ENCODE measurements at places on chromosomes 4 and X.

DNA sequence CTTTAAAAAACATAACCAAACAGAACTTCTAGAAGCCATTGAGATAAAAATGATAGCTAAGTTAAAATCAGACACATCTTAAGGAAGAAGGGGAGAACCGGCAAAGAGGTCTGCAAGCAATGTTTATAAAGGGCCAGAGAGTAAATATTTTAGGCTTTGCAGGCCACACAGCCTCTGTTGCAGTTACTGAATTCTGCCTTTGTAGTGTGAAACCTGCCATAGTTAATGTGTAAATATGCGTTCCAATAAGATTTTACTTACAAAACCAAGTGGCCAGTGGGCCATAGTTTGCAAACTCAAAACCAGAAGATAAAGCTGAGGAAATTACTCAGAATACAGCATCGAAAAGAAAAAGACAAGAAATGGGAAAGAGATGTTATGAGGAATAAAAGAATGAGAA is 33.6 kb downstream of the CHM start:
- no peak overlapping the region for H3K27ac ChIP-seq
- no peaks in the 10 kb centered on the region for H3K4me1 ChIP-seq
- peaks cover 2% of the 10 kb centered on the region for H3K36me3 ChIP-seq
- DNase-seq: no peak

DNA sequence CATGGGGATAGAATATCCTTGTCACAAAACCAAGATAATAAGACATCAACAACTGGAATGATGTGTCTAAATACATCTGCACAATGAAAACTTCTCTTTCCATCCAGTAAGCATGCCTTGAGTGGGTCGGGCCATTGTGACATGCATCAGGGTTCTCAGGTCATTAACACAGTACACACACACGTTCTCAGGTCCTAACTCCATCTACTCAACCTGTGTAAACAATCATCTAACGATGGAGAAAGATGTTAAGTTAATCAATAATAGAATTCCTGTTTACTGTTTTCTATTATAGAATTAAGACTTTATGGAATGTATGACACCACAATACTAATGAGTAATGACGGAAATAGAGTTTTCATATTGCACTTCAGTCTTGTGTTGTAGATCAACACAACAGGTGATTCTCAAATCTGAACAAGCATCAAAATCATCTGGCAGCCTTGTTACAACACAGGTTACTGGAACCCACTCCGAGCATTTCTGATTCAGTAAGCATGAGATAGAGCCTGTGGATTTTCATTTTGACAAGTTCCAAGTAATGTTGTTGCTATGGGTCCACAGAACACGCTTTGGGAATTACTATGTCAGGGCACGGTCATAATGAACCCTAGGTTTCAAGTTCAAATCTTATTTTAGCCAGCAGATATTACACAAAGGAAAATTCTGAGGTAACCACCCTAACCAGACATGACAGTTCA is 315.8 kb upstream of the TEX13C start:
- H3K36me3 ChIP-seq: no peaks in the 10 kb centered on the region
- H3K27me3 ChIP-seq: no peaks in the 10 kb centered on the region
- H3K27ac ChIP-seq: no peak overlapping the region
- no peak for DNase-seq
- H3K4me1 ChIP-seq: no peaks in the 10 kb centered on the region

GRCh38 chr4:153116291-153116680 is 88.0 kb upstream of the TRIM2 start:
- H3K27me3 ChIP-seq: no peaks in the 10 kb centered on the region
- no peak for DNase-seq
- H3K4me1 ChIP-seq: peaks cover 3% of the 10 kb centered on the region
- no peak overlapping the region for H3K27ac ChIP-seq
- no peaks in the 10 kb centered on the region for H3K36me3 ChIP-seq
- no peak overlapping the region for H3K4me3 ChIP-seq

DNA sequence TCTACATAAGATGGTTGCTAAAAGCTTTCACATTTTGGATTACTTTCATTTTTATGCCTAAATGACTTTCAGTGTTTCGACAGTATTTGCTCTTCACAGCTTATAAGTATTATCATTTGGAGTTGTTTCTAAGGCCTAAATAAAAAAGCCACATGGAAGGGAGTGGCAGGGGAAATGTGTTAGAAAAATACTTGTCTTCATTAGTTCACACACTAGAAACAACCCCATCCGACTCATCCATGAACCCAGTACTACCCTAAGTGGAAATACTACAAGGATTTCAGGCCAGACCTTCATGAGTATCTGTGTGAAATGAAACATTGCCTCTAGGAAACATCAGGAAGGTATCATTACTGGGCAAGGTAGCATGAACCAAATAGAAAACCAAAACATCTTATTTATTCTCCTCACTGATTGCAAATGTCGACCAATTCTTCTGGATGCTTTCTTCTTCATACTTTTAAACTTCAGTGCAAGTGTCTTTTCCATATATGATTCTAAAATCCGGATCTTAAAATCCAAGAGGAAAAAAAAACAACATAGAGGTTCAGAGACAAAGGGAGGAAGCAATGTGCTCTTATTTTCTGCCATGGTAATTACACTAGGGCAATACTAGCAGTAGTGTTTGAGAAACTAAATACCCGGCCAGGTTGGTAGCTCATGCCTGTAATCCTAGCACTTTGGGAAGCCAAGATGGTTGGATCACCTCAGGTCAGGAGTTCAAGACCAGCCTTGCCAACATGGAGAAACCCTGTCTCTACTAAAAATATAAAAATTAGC is 349.4 kb downstream of the ARHGAP24 start:
- no peaks in the 10 kb centered on the region for H3K36me3 ChIP-seq
- H3K27me3 ChIP-seq: no peaks in the 10 kb centered on the region
- no peak overlapping the region for H3K27ac ChIP-seq
- H3K4me1 ChIP-seq: peaks cover 14% of the 10 kb centered on the region
- DNase-seq: no peak
- H3K4me3 ChIP-seq: no peak overlapping the region

DNA sequence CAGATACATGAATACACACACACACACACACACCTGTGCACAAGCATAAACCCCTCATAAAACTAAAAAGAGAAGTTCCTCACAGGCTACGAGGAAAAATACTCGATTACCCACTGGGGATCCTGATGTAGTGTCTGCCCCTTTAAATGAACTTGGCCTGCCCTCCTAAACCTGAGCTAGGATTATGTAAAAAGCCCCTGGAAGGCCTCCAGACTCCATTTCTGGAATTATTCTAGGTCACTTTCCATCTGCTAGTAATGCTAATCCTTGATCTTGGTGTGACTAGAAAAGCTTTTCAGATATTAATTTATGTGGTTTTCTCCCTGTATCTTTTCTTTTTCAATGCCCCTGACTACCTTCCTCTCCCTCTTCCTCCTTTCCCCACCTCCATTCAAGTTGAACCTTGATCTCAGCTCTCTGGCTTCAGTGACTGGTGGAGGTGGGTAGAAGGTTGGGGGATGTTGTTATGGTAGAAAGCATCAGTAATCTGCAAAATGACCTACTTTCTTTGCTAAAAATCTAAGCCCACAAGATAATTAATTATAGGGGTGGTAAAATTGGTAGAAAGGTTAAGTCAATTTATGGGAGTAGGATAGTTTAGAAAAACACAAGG is 25.5 kb upstream of the ZNF330 start:
- H3K27me3 ChIP-seq: no peaks in the 10 kb centered on the region
- no peaks in the 10 kb centered on the region for H3K4me1 ChIP-seq
- DNase-seq: no peak
- H3K4me3 ChIP-seq: no peak overlapping the region
- no peak overlapping the region for H3K27ac ChIP-seq

- no peaks in the 10 kb centered on the region for H3K4me1 ChIP-seq
- DNase-seq: peak; percentile 10
- H3K27me3 ChIP-seq: no peaks in the 10 kb centered on the region
- no peak overlapping the region for H3K27ac ChIP-seq
- H3K4me3 ChIP-seq: peak overlapping the region; percentile 37
- H3K36me3 ChIP-seq: no peaks in the 10 kb centered on the region
Measured at GRCh38 chrX:135295238-135295943, 13.9 kb upstream of the ETDC start.

Data from small intestine (tissue), 16 donors.